ENCODE measurements at places on chromosomes 13 and 19.

GRCh38 chr13:110636701-110637201 is 21.4 kb downstream of the NAXD start:
- no peak for DNase-seq

- DNase-seq = no peak
Observed at GRCh38 chr13:75556961-75557360, 7.4 kb downstream of the UCHL3 start.

DNA sequence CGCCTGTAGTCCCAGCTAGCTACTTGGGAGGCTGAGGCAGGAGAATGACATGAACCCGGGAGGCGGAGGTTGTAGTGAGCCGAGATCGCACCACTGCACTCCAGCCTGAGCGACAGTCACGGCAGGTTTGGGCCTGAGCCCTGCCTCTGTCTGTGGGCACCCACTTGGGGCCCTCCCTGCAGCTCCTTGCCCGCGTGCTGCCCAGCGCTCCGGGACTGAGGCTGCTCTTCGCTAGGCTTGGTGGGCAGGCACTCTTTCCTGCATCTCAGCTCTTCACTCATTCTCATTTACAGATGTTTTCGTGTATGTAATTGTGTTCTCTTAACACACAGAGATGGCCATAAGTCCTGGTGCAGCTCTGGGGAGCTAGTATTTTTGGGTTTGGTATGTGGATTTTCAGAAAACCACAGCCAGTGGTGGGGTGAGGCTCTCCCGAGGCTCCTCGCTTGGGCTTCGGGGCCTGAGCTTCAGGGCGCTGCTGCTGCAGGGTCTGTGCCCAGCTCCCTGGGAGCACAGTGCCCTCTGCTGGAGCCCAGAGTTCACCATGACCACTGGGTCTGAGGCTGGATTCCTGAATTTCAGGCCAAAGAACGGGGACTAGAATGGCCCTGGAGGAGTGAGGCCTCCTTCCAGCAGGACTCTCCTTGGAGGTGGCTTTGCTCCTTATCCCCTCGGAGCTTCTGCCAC is 15.2 kb downstream of the UPF1 start:
- peak; percentile 56 for DNase-seq

DNA sequence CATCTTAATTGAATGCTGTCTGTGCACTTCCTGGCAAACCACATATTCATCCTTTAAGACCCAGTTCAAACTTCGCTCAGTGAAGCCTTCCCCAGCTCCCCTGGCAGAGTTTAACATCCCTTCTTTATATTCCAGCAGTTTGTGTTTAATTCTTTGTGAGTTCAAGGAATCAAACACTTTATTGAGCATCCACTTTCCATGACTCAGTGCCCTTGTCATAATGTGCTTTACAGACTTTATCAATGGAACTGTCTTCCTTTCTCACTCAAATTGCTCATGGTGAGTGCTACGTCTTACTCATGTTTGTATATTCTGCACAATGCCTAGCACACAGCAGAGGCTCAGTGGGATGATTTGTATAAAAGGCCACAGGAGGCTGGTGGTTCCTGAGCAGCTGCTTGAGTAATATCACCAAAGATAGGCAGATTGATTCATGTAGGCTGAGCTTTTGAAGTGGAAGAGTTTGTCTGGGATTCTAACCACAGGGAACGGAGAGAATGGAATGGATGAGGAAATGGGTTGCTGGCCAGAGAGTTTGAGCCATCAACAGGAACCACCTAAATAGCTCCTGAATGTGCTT is 44.2 kb downstream of the SERTM1 start:
- DNase-seq = peak; percentile 24

DNA sequence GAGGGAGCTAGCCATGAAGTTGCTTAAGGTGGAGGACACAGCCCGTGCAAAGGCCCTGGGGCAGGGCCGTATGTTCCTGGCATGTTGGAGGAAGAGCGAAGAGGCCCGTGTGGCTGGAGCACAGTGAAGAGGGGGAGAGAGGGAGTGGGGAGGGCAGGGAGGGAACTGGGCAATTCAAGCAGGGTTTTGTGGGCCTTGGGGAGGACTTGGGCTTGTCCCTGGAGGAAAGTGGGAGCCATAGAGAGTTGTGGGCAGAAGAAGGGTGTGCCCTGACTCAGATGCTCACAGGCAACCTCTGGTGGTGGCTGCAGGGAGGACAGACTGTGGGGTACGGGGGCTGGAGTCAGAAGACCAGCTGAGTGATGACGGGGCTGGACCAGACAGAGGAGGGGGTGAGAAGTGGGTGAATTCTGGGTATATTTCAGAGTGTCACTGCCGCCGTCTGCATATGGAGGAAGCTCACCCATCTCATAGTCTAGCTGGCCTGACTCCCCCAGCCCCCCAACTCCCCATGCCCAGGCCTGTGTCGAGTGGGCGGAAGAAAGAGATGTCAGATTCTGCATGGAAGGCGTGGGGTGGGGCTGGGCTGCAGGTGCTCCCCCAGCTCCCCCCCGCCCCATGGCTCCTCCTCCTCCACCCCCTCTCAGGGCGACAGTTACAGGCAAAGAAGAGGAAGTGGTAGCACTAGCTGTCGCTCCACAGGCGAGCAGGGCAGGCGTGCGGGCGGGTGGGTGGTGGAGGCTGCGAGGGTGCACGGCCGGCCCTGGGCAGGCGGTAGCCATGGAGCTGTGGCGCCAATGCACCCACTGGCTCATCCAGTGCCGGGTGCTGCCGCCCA is at the start of gene VAV1:
Gene VAV1 (plus strand): TSS at position 681 of the 838 bp plus-strand sequence. CDS start 100 bp downstream, at position 781.
- no peak for DNase-seq

GRCh38 chr13:23739596-23739995 is 149.6 kb downstream of the MIPEP start:
- no peak for DNase-seq

GRCh38 chr19:48398102-48398374 is 4.6 kb downstream of the GRIN2D start:
- no peak for DNase-seq

DNA sequence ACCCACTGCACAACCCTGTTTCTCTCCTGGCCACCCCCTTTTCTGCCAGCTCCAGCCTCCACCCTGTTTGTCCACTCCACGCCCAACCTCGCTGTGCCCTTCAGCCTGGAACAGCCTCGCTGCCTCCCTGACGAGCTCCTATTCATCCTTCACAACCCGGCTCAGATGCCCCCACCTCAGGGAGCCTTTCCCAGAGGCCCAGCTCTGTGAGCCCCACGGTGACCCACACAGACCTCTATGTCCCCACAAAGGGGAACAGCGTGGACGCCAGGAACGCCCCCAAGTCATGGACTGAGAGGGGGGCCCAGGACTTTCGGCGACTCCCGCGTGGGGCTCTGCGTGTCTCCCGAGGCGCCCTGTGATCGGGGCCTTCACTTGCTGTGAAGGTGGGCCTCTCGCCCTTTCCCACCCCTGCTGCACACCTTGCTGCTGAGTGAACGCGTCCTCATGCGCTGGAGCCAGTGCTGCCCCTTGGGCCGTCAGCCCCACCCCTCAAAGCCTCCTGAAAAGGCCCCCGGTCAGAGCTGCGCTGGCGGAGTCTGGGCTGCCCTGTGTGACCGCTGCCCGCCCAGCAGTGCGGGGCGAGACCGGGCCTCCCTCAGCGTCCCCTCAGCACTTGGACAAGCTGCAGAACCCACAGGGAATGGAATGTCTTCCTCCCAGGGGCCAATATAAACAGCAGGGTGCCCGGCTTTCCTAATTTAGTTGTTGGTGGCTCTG is 40.0 kb downstream of the ADPRHL1 start:
- DNase-seq = no peak

- no peak for DNase-seq
Observed at GRCh38 chr13:24500977-24501376, 11.6 kb downstream of the PARP4 start.

Measured in astrocyte of the cerebellum (primary cell).